ENCODE measurements at places on chromosomes 12 and 14.

GRCh38 chr14:51614707-51615106 lies 37.0 kb upstream of the FRMD6 start:
- no peak for DNase-seq

DNA sequence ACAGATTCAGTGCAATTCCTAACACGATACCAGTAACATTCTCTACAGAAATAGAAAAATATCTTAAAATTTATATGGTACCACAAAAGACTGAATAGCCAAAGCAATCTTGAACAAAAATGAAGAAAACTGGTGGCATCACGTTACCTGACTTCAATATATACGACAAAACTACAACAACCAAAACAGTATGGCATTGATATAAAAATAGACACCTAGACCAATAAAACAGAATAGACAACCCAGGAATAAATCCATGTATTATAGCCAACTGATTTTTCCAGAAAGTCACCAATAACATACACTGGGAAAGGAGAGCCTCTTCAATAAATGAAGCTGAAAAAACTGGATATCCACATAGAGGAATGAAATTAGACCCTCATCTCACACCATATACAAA lies 5.7 kb downstream of the KLRK1 start:
- DNase-seq: no peak

- DNase-seq: no peak
Observed at GRCh38 chr12:52355176-52355575, 12.1 kb downstream of the KRT85 start.

DNA sequence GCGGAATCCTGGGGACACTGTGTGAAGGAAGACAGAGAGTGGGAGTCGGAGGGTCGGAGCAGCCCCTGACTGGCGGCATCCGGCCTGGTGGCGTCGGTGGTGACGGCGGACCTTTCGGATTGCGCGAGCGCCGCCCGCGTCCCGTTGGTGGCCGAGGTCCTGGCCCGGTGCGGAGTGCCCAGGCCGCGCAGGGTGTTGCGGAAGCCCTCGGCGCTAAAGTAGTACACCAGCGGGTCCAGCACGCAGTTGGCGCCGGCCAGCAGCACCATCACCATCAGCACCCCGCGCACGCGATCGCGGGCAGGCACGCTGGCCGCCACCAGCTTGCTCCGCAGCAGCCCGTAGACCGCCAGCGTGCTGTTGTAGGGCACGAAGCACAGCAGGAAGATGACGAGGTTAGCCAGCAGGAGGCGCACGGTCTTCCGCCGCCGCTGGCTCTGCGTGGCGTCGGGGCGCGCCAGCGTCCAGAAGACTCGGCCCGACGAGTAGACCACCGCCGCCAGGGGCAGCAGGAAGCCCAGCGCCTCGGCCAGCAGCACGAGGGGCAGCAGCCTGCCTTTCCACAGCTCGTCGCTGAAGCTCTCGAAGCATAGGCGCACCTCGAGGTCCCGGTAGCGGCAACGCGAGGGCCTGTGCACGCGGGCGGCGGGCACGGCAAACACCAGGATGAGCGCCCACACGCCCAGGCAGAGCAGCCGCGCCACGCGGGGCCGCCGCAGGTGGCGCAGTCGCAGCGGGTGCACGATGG lies 13.1 kb upstream of the CHD4 start:
- no peak for DNase-seq

- no peak for DNase-seq
Observed at GRCh38 chr12:108728820-108729611, 2.3 kb downstream of the CORO1C start.

- no peak for DNase-seq
Observed at GRCh38 chr14:61262082-61262481, 19.1 kb downstream of the TMEM30B start.

GRCh38 chr14:98598576-98598975 lies 673.4 kb downstream of the BCL11B start:
- no peak for DNase-seq

DNA sequence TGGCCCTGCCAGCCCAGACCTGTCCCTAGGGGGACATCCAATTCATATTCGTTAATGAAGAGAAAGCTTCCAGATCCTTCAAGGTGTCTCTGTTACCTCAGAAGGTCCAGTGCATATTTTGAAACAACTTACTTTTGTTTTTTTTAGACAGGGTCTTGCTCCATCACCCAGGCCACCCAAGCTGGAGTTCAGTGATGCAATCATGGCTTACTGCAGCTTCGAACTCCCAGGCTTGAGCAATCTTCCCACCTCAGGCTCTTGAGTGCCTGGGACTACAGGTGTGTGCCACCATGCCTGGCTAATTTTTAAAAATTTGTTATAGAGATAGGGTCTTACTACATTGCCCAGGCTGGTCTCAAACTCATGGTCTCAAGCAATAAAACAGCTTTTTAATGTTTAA lies 48.4 kb downstream of the B4GALNT3 start:
- no peak for DNase-seq

- no peak for DNase-seq
Observed at GRCh38 chr12:22313286-22313962, 21.1 kb downstream of the ST8SIA1 start.

DNA sequence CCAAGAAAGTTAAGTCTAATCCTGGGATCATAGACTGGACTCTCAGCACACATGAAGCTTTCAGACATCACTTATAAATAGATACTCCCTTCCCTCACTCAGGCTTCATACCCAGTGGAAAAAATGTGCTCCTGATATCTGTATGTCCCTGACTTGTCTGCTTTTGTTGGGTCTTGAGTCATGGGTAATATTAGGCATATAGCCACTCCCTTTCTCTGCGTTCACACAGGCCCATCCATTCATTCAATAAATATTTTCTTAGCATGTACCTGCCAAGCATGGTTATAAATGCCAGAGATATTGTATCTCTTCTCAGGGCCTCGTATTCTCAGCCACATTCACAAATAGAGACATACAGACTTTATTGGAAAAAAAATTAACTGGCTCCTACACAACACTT lies 43.5 kb downstream of the COX16 start:
- no peak for DNase-seq

- DNase-seq: no peak
Observed at GRCh38 chr14:45867046-45867894, 614.3 kb upstream of the MIS18BP1 start.

- no peak for DNase-seq
Observed at GRCh38 chr14:24430682-24431568, 1.2 kb downstream of the KHNYN start.

- DNase-seq: no peak
Observed at GRCh38 chr14:105026033-105026785, 5.3 kb upstream of the CDCA4 start.

GRCh38 chr12:127723251-127723650 lies 543.7 kb upstream of the TMEM132C start:
- DNase-seq: no peak

- no peak for DNase-seq
Observed at GRCh38 chr14:92492258-92492657, 21.3 kb upstream of the RIN3 start.

GRCh38 chr14:85565862-85566296 lies 35.9 kb downstream of the FLRT2 start:
- DNase-seq: no peak

DNA sequence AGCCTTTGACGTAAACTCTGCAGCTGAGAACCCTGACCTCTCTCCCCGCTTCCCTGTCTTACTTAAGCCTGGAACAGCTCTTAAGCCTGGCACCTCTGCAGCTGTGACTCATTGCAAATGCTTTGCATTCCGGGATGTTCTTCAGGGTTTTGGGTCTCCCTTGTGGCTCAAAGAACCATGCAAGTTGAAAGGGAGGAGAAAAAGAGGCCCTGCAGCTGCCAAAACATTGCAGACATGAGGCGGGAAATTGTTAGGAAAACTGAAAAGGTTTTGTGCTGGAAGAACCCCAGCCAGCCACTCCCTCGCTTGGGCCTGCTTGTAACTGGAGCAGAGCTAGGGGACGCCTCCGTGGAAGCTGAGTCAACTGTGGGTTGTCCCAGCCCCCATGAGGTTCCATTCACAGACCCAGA lies 60.2 kb upstream of the FERMT2 start:
- no peak for DNase-seq

DNA sequence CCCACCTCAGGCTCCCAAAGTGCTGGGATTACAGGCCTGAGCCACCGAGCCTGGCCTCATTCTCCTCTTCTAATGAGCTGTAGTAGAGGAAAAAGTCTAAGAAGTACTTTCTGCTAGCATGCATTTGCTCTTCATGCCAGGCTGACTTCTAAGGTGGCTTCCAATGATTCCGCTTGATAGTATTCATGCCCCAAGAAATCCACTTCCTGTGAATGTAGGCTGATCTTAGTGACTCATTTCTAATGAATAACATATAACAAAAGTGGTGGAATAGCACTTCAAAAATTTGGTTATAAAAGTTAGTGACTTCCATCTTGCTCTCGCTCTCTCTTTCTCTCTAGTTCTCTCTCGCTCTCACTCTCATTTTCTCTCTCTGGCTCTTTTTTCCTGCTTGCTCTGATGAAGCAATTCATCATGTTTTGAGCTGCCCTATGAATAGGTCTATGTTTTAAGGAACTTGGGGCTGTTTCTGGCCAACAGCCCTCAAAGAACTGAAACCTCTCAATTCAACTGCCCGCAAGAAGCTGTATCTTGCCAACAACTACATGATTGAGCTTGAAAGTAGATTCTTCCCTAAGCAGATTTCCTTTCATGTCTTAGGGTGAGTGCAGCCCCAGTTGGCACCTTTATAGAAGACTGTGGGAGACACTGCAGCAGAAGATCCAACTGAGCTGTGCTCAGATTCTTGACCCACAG lies 282.9 kb downstream of the RMST start:
- DNase-seq: no peak

- no peak for DNase-seq
Observed at GRCh38 chr14:92563359-92563758, 49.8 kb downstream of the RIN3 start.

DNA sequence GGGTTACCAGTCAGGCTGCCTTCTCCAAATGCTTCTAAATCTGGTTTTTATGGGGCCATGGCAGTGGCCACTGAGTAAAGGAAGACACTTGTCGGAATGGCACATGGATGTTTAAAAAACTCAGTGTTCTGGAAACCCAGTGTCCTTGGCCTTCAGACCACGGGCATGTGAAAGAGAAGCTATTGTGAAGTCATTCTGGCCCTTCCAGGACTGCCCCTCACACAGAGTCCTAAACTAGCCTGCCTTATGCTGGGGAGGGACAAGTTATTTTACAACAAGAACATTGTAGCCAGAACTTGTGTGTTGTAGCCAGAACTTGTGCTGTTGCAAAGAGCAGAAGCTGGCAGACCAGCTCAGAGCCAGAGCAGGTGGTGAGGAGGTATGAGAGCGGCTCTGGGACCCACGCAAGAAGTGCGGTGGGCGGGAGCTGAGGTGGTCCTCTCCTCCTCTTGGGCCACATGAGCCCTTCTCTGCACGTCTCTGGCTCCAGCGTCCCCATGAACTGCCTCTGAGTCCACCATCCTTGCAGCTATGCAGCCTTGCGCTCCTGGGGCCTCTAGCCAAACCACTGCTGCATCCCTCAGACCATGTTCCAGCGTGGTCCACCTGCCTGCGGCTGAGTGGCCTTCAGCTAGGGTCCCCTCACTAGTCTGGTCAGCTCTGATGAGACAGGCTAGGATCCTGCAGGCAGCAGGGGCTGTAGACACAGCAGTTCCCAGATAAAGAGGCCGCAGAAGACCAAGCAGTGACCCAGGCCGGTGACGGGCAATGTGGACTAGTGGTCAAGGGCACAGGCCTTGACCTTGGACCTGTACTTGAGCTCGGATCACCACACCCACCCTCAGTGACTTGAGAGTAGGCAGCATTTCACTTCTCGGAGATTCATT lies 32.5 kb downstream of the MMAB start:
- DNase-seq: no peak

DNA sequence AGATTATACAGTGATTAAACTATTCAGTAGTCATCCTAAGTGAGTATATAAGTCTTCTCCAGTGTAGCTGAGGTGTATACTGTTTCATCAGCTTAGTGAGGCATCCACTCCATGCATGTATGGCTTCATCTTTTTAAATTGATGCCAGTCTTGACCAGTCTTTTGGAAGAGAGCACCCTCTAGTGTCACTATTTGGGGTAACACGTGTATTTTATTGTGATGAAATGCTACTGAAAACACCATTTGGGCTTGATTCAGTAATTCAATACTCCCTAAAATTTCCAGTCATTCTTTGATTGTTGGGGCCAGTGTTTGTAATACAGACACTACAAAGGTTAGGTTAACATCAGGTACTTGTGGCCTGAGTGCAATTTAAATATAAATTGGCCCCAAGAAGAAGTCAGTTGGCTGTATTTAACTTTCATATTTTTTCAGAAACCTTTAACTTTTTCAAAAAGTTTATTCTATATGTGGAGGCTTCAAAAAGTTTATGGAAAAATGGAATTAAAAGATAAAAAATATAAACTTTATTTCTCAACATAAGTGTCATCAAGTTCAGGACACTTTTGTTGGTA lies 35.3 kb downstream of the MIPOL1 start:
- no peak for DNase-seq
